B cell (primary cell): ENCODE measurements at places on chromosomes 4 and X. TPM values are rescaled to one million over a fixed set of nuclear protein-coding genes. Genes with fewer than 3 reads are reported as not detected.

DNA sequence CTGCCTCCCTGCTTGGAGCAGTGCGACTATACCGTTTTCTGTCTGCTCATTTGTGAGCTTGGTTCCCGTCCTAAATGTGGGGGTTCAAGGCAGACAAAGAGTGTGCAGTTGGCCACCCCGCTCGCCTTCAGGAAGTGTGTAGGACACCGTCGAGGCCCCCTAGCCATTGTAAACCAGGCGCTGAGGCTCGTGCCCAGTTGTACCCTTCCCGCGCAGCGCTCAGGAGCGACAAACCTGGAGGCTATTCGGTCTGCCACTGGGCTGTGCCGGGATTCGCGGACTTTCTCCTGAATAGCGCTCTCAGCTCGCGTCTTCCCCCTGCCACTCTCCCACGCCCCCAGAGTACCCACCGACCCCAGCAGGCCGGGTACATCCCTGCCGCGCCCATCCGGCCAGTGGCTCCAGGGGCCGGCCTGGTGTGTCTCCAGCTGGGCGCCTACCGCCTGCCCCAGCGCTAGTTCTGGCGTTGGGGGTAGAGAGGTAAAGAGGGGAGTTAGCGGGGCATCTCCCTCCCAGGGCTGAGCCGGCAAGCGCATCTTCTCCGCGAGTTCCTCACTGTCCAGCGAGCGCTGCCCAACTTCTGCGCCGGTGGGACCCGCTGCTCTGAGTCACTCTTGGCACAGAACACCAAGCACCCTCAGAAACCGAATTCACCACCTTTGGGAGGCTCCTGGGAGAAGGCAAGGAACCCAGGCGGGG lies 880 bp upstream of the LONRF3 start:
- peak; percentile 23 for DNase-seq

- no peak for DNase-seq
Observed at GRCh38 chrX:47212381-47213293, 5.8 kb upstream of the CDK16 start.

- DNase-seq = no peak
Observed at GRCh38 chrX:112841820-112842157, 1.2 kb upstream of the AMOT start.

GRCh38 chr4:82528868-82529267 lies 32.9 kb downstream of the TMEM150C start:
- DNase-seq = no peak

- DNase-seq = no peak
Observed at GRCh38 chr4:8086783-8087445, 71.7 kb downstream of the ABLIM2 start.

DNA sequence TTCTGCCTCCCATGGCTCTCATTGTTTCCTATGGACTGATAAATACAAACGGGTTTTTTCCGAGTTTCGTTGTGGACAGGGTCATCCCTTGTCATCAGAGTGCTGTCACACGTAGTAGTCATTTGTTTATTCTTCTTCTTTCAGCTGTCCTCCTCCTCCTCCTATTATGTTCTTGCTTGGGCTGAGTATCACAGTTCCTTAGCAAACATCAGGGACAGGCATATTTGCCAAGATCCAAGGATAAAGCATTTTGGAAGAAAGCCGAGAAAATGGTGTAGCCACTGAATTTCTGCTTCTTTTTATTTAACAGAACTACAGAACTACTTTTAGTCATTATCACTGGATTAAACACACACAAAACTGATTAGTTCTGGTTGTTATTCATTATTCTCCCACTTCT lies 167.9 kb downstream of the MAML3 start:
- no peak for DNase-seq

DNA sequence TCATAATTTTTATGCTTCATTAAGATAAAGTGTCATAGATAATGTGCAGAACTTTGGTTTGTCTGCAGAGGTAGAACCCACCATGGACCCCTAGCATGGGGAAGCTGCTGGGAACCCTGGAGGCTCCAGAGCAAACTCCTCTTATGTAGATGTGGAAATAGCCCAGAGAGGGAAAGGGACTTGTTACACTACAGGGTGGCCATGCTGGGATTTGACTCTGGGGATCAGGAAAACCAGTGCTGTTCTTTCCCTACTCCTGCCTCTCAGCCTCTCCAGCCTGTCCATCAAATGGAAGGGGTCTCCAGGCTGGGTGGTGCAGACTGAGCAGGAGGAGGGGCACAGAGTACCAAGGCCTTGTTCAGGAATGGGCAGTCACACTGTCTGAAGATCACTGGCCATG lies 54.2 kb downstream of the MSX1 start:
- no peak for DNase-seq

FGFR3 gene
- polyA plus RNA-seq = not detected in 2 replicates

PDLIM5 gene
- 22.4 and 24.0 TPM in 2 replicates for polyA plus RNA-seq

XAGE2 gene
- polyA plus RNA-seq = not detected in 2 replicates

DNA sequence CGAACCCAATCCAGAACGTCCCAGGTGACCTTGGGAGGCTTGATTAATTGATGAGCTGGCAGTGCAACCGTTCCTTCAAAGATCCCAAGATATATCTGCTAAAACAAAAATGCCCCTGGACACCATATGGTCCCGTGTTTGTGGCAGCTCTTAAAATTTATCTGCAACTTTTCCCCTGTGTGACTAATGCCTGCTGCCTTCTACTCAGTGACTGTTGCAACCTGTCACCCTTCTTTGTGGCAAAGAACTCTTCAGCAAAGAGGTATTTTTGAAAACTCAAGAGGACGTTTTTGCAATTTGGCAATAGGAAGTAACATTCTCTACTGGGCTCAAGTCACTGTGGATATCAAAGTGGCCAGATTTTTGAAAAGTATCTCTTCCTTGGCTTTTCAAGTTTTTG lies 75.8 kb upstream of the SOD3 start:
- DNase-seq = no peak

- DNase-seq = no peak
Observed at GRCh38 chr4:89800012-89800516, 36.9 kb downstream of the SNCA start.

DNA sequence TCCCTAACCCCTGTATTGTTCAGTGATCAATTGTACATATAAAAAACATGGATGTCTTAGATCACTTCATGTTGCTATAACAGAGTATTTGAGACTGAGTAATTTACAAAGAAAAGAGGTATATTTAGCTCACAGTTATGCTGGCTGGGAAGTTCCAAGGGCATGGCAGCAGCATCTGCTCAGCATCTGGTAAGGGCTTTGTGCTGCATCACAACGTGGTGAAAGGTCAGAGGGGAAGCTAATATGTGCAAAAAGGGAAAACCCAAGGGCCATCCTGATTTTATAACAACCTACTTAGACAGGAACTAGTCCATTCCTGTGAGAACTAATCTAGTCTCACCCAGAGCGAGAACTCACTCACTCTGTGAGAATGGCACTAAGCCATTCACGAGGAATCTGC lies 128.2 kb upstream of the OTUD4 start:
- DNase-seq = no peak

GRCh38 chr4:174847801-174848427 lies 18.9 kb upstream of the GLRA3 start:
- DNase-seq = no peak

EFNB1 gene
- polyA plus RNA-seq = 0.92 and 1.5 TPM in 2 replicates

DNA sequence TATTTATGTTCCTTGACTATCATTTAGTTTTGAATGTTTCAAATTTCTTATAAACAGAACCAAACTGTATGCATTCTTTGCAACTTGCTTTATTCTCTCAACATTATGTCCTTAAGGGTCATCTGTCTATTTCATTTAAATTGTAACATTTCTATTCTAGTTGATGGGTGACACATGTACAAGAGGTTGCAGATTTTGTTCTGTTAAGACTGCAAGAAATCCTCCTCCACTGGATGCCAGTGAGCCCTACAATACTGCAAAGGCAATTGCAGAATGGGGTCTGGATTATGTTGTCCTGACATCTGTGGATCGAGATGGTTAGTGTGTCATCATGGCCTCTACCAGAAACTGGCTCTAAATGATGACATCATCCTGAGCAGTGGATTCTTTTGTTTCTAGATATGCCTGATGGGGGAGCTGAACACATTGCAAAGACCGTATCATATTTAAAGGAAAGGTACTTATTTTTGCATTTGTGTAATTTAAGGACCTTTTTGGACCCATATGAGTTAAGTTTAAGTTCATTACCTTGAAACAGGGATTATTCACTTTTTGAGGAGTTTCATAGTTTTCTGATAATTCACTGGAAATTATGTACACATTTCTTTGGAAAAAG lies 6.1 kb downstream of the LIAS start:
- DNase-seq = no peak

DNA sequence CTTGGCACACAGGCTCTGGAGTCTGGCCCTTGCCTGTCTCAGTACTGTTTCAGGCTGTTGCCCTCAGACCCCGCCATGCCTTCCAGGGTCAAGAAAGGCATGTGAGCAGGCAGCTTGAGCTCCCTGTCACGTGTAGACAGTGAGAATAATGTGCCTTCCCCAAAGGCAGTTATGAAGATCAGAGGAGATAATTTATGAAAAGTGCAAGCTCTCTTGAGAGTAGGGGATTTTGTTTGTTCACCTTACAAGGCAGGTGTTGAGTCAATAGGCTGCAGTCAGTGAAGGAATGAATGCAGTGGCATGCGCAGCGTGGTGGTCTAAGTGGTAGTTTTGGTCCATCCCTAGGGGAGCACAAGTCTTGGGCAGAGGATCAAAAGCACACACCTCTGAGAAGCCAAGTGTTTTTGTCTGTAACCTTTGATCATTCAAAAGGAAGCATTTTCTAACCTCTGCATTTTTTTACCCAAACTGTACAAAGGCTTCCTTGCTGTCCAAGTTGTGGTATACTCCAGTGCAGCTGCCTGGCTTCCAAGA lies 14.4 kb downstream of the HADH start:
- DNase-seq = no peak

GAGE13 gene
- not detected in 2 replicates for polyA plus RNA-seq

DNA sequence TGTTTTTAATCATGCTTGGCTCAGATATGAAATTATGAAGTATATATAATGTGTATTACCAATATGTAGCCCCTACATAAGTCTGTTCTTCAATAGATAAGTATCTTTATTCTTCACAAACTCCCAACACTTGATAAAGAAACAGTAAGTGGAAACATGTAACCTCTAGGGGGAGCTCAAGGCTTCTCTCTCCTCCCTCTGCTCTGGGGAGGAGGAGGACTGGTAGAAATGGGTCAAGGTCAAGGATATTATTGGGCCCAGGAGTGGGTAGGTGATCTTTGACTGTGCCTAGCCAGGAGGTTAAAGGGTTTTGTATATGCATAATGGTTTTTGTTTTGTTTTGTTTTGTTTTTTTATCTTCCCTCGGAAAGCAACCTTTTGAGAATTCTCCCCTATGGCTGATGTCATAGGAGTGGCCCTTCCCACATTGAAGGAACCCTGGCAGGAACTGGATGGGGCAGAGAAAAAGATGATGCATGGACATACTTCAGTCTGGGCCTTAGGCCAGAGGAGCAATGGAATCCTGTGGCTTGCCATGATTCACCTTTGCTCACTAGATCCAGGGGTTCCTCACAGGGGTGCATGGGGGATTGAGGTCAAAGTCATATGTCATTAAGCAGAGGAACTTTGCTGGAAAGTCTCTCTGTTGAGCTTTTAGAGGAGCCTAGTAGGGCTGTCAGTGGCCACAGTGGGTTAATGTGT lies 460.3 kb downstream of the MID1IP1 start:
- DNase-seq = peak; percentile 53

DNA sequence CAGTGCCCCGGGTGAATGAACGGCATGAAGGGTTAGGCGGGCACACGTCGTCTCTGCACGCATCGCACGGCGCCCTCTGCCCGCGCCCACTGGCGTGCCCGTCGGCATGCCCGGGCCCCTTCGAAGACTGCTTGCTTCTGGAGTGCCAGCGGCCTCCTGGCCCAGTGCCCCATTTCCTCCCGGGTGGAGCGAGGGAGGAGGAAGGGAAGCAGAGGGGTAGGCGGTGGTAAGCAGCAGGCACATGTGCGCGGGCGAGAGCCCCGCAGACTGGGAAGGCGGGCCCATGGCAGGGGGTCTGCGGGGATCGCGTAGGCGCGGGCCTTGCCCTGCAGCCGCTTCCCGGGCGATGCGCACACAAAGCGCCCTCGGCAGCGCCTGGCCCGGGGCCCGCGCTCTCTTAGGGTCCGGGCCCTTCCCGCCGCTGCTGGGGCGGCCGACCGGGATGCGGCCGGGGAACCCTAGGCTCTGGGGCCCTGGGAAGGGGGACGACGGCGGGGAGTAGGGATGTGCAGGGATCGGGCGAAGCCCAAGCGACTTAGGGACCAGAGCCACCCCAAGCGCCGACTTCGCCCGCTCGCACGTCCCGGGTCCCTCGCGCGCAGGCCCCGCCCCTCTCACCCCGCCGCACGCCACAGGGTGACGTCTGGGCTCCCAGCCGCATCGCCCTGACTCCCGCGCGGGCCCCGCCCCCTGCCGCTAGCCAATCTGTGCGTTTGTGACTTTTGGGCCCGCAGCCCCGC lies 866 bp upstream of the EMD start:
- no peak for DNase-seq

DNA sequence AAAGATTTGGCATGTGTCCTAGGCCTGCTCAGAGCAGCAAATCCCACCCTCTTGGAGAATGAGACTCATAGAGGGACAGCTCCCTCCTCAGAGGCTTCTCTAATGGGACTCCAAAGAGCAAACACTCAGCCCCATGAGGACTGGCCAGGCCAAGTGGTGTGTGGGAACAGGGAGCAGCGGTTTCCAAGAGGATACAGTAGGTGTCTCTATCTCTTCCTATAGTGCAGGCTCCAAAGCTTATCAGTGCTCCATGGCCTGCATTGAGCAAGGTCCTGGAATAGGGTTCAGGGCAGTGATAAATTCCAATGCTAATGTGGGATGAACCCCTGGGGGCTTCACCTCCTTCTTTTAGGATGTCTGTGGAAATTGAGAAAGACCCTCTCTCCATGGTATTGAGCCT lies 15.7 kb upstream of the MAGEA10 start:
- DNase-seq = no peak

DNA sequence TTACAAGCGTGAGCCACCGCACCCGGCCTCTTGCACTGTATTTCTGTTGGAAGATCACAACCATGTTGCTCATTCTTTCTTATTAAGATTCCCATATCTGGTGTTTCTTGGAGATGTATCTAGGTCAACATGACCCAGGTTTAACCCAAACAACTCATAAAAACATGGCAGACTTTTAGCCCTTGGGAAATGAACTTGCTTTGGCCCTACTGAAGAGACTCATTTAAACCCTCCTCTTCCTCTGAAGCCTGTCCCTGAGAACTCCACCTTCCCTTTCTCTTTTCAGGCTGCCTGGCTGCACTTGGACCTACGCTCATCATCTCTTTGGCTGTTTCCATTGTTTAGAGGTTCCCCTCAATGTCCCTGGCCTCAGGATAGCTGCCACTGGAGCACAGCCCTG lies 22.8 kb upstream of the OPN1LW start:
- DNase-seq = no peak

DNA sequence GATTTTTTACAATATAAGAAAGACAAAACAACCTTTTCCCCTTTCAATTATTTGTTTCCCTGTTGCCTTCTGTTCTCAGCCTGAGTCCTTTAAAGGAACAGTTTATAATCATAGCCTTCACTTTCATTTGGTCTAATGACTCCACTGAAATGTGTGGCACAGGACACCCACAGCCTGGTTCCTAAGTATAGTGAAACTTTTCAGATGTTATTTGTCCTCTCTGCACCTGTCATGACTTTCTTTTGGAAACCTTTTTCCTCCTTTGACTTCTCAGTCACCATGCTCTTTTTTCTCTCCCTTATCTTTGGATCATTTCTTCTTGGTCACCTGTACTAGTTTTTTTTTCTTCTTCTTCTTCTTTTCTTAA lies 237.8 kb upstream of the ANXA3 start:
- DNase-seq = no peak

FMR1NB gene
- not detected in 2 replicates for polyA plus RNA-seq
